Purkinje cell (primary cell): ENCODE measurements at places on chromosomes 11 and 22. TPM values are rescaled to one million over a fixed set of nuclear protein-coding genes. Genes with fewer than 3 reads are reported as not detected.

The TSPO gene
- polyA plus RNA-seq = 0.97 and 2.9 TPM in 2 replicates

The AIFM3 gene
- 3.9 and 6.6 TPM in 2 replicates for polyA plus RNA-seq

The MMP12 gene
- polyA plus RNA-seq = not detected in 2 replicates

The ZNF280B gene
- polyA plus RNA-seq = 8.8 and 8.9 TPM in 2 replicates

The B4GAT1 gene
- 175 and 218 TPM in 2 replicates for polyA plus RNA-seq

The BAIAP2L2 gene
- polyA plus RNA-seq = not detected in 2 replicates

The CDC42EP1 gene
- polyA plus RNA-seq = 0.28 TPM in 1 of 2 replicates, not detected in the other

The RGL4 gene
- not detected in 2 replicates for polyA plus RNA-seq

The MRE11 gene
- 4.5 and 7.8 TPM in 2 replicates for polyA plus RNA-seq

The TEX54 gene
- not detected in 2 replicates for polyA plus RNA-seq

The NRGN gene
- 0.62 and 10.0 TPM in 2 replicates for polyA plus RNA-seq

The CDHR5 gene
- not detected in 2 replicates for polyA plus RNA-seq

The TCN1 gene
- polyA plus RNA-seq = not detected in 2 replicates

The MAPK11 gene
- polyA plus RNA-seq = 1.1 and 1.4 TPM in 2 replicates

The PGM2L1 gene
- 3.3 and 27.1 TPM in 2 replicates for polyA plus RNA-seq

The SEC14L6 gene
- 0.90 and 1.4 TPM in 2 replicates for polyA plus RNA-seq

The SLC22A8 gene
- not detected in 2 replicates for polyA plus RNA-seq

The SPTBN2 gene
- 73.2 and 78.9 TPM in 2 replicates for polyA plus RNA-seq

The PTGDR2 gene
- 0.08 and 0.11 TPM in 2 replicates for polyA plus RNA-seq

The BACE1-AS gene
- polyA plus RNA-seq = 25.2 and 32.4 TPM in 2 replicates

The CCDC81 gene
- polyA plus RNA-seq = 3.4 TPM in 1 of 2 replicates, not detected in the other

The ANO5 gene
- 4.5 and 8.8 TPM in 2 replicates for polyA plus RNA-seq

The SLC7A4 gene
- polyA plus RNA-seq = 0.20 TPM in 1 of 2 replicates, not detected in the other

The OR8G5 gene
- polyA plus RNA-seq = not detected in 2 replicates

The TENM4 gene
- polyA plus RNA-seq = 7.9 and 9.3 TPM in 2 replicates

The P2RY2 gene
- polyA plus RNA-seq = not detected in 2 replicates

The SEPTIN3 gene
- 31.4 and 45.8 TPM in 2 replicates for polyA plus RNA-seq

The CRYBB2 gene
- 0.63 and 0.83 TPM in 2 replicates for polyA plus RNA-seq

The POU2AF2 gene
- not detected in 2 replicates for polyA plus RNA-seq

The MS4A15 gene
- polyA plus RNA-seq = not detected in 2 replicates

The APOBEC3A gene
- not detected in 2 replicates for polyA plus RNA-seq

The OR2AT4 gene
- not detected in 2 replicates for polyA plus RNA-seq

The ME3 gene
- polyA plus RNA-seq = 41.7 and 44.2 TPM in 2 replicates

The FGF3 gene
- polyA plus RNA-seq = not detected in 2 replicates

The OVCH2 gene
- not detected in 2 replicates for polyA plus RNA-seq

The SCN2B gene
- polyA plus RNA-seq = 18.5 and 19.5 TPM in 2 replicates

The ABCG4 gene
- polyA plus RNA-seq = 5.4 and 5.6 TPM in 2 replicates

The KCNK7 gene
- polyA plus RNA-seq = not detected in 2 replicates

The MS4A6E gene
- polyA plus RNA-seq = not detected in 2 replicates

The HSD17B12 gene
- 57.7 and 58.7 TPM in 2 replicates for polyA plus RNA-seq

The C11orf91 gene
- polyA plus RNA-seq = not detected in 2 replicates

The DDX25 gene
- polyA plus RNA-seq = 58.7 and 59.3 TPM in 2 replicates

The SCGB1A1 gene
- polyA plus RNA-seq = not detected in 2 replicates

The RHOD gene
- polyA plus RNA-seq = not detected in 2 replicates

The EIF3L gene
- polyA plus RNA-seq = 172 and 222 TPM in 2 replicates

The EXPH5 gene
- polyA plus RNA-seq = 4.5 and 6.3 TPM in 2 replicates

The GLYATL1 gene
- 0.59 TPM in 1 of 2 replicates, not detected in the other for polyA plus RNA-seq

The SHANK2 gene
- polyA plus RNA-seq = 27.9 and 39.4 TPM in 2 replicates

The GLYATL2 gene
- polyA plus RNA-seq = 0.24 TPM in 1 of 2 replicates, not detected in the other

The HSCB gene
- 9.7 and 12.8 TPM in 2 replicates for polyA plus RNA-seq

The IGSF22 gene
- polyA plus RNA-seq = 1.8 and 1.9 TPM in 2 replicates

The CBLIF gene
- not detected in 2 replicates for polyA plus RNA-seq

The AIP gene
- 33.2 and 34.2 TPM in 2 replicates for polyA plus RNA-seq

The SAA1 gene
- polyA plus RNA-seq = not detected in 2 replicates

The PLA2G6 gene
- polyA plus RNA-seq = 0.54 and 0.91 TPM in 2 replicates

The FOLH1 gene
- 0.24 TPM in 1 of 2 replicates, not detected in the other for polyA plus RNA-seq
